Activated CD8-positive, alpha-beta memory T cell treated with anti-CD3 and anti-CD28 coated beads for 1 hour (primary cell): ENCODE measurements at places on chromosomes 5 and 9.

DNA sequence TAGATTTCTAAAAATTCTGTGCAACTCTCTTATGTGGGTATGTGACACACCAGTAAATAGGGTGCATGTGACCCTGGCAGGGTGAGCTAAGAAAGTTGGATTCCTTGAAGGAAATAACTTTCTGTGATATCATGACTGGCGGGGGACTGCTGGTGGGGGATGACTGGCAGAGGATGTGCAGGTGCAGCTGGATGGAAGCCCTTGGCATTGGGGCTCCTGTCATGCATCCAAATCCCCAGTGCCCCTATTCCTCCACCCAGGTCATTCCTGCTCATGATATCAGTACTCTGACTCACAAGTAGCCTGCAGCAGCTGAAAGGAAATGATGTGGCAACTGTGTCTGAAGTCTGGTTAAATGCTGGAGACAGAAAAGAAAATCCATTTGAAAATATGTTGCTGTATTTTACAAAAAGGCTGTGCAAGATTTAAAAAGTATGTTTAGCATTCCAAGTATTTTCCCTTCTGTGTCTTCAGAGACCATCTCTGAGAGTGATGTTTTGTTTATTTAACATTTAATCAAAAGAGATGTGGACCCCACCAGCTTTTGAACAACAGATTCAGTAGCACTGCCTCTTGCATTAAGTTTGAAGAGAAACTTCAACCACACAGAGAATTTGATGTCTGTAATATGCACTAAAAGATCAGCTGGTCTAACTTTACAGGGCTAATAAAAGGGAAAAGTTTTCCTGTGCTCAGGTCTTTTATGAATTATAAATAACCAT, 17.9 kb upstream of the ZSWIM6 start:
- DNase-seq: no peak

GRCh38 chr5:10607666-10608073, 43.8 kb downstream of the ANKRD33B start:
- DNase-seq: no peak

DNA sequence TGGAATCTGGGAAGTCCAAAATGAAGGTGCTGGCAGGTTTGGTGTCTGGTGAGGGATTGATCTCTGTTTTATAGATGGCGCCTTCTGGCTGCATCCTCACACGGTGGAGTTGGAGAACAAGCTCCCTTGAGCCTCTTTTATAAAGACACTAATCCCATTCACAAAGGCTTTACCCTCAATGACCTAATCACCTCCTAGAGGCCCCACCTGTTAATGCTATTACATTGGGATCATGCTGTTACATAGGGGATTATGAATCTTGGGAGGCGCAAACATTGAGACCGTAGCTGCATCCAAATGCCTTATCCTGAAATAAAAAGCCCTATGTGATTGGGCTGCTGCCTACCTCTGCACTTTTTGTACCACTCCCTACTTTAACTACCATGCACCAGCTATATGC, 197.1 kb upstream of the HMHB1 start:
- no peak for DNase-seq

- DNase-seq: no peak
Observed at GRCh38 chr5:20572614-20573013, 584.6 kb upstream of the CDH18 start.

GRCh38 chr5:113199122-113199905, 222.7 kb downstream of the DCP2 start:
- DNase-seq: no peak

GRCh38 chr5:132388244-132389050, 18.9 kb downstream of the SLC22A5 start:
- no peak for DNase-seq

DNA sequence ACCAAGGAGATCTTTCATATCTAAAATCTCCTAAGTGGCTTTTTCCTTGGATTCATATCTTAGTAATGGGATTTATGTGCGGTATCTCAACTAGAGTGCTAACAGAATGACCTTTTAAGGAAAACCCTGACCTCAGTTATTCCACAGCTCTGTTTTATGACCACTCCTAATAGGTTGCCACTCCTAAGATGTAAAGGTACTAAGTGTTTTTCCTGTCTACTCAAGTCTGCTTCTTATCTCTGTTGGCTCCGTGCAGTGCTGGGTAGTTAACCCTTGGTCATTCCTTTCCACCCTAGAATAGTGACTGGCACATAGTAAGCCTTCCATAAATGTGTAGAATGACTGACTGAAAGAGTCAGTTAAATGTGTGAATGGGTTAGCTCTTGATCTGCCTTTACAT, 161.4 kb downstream of the DOCK2 start:
- no peak for DNase-seq

- DNase-seq: no peak
Observed at GRCh38 chr5:14590949-14591348, 9.4 kb downstream of the OTULINL start.

GRCh38 chr5:111783537-111783936, 26.5 kb upstream of the NREP start:
- no peak for DNase-seq

GRCh38 chr5:149262315-149262714, 9.3 kb upstream of the AFAP1L1 start:
- DNase-seq: no peak

DNA sequence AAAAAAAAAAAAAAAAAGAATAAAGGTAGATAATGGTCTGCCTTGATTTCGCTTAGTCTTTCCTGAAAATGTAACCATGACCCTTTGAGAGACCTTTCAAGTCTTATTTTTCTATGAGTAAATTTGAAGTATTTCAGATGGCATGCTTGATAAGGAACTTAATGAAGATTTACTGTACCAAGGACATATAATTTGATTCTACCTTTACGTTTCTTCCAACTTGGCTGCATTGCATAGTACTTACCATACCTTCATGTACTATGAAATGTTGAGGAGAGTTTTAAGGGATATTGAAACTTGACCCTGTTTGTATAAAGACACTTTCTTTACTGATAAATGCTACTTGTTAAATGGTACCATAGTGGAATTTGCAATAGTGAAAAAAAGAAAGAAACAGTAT, 35.0 kb upstream of the SNX24 start:
- DNase-seq: no peak

DNA sequence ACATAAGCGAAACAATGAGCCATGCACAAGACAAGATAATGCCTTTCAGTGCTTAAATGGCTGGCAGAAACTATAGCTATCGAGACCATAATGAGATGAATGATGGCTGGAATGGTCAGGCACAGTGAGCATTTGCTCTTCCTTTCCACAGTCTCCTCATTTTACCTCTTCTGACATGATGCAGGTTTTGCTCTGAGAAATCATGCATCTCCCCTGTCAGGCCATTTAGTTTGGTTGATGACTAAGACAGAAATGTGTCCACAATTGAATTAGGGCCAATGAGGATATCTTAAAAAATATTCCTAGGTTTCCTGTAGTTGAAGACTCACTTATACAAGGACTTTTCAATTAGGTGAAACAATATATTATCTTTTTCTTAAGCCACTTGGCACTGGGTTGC, 475.1 kb downstream of the TMEM232 start:
- no peak for DNase-seq

DNA sequence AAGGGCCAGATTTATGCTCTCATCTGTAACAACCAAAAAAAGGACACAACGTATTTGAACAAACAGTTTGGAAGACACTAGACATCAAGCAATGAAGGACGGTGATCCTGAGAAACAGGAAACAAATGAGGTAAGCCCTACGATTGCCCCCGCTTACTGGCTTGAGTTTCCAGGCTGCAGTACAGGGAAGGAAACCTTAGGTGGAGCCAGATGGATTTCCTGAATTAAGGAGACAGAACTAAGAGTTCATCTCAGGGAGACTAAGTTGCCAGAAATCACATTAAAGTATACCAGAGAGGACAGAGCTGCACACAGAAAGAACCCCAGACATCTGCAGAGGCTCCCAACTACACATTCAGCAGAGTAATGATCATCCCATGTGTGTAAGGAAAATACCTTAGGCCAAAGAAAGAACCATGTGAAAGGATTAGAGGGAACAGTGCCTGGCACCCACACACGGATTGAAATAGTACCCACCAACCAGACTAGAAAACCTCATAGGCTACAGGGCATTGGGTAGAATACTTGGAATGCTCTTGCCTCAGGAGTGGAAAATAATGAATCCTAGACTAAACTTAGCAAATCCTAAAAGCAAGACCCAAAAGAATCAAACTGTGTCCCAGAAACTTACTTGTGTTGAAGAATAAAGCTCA, 99.3 kb upstream of the NIPBL start:
- no peak for DNase-seq

- DNase-seq: no peak
Observed at GRCh38 chr5:95884017-95884325, 61.4 kb upstream of the GLRX start.

DNA sequence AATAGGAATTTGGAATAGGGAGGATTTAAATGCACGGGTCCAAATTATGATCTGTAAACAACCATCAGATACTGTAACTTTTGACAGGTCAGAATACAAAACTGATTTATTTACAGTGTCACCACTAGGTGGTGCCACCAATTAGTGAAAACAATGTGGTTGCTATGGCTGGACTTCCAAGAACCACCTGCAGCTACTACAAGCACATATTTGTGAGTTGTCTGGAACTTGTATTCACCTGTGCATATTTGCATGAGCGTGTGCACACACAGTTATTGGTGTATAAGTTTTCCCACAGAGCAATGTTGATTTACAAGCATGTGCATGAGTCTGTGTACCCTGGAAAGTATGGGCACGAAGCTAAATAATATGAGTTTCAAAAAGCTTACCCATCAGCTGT, 3.0 kb upstream of the HRCT1 start:
- no peak for DNase-seq

DNA sequence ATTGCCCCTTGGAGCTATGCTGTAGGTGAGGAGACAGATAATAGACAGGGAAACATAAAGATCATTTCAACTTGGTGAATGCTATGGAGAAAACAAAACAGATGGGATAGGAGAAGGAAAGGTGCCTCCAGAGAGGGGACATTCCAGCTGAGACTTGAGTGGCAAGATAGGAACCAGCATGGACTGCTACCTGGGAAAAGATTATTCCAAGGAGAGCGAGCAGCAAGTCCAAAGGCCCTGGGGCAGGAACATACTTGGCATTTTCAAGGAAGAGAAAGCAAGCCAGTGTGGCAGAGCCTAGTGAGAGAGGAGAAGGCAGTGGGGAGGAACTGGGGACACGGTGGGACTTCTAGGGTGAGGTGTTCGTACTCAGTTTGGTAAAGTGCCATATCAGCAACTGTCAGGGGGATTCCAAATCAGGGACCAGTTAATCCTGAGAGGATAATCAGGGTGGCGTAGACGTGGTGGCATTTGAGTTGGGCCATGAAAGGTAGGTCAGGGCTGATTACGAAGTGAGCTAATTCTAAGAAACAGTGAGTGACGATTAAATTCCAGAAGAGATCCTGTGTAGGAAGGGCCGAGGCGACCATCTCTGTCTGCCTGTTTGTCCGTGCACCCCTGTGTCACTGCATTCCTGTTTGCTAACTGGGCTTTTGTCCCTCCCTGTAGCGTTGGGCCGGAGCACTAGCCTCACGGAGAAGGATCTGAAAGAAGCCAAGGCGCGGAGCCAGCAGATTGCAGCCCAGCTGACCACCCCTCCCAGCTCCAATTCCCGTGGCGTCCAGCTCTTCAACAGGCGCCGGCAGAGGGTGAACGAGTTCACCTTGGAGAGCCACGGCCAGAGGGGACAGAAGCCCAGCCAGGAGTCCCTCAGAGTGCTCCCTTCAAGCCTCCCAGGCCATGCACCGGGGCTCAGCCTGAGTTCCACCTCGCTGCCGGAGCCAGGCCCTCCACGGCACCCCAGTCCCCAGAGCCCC, 7.1 kb downstream of the SYNPO start:
- DNase-seq: no peak

DNA sequence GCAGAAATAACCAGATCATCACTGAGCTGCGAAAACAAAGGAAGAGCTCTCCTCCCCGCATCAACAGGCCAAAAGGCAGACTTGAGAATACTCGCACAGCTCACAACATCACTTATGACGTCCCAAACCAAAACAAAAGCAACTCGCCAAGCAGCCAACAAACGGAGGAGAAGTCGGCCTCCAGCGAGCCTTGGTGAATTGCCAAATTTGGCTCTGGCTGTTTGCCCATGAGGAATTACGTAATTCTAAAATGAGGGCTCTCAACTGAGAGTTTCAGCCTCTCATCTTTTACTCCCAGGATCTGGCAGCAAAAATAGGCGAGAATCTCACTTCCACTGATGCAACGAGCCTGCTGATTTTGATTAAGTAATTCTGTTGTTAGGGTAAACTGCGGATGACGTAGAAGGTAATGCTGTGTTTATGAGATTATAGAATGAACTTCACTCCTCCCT, 51.7 kb upstream of the SEMA6A start:
- DNase-seq: no peak

GRCh38 chr9:125761676-125762450, 14.7 kb downstream of the PBX3 start:
- DNase-seq: no peak

- no peak for DNase-seq
Observed at GRCh38 chr5:136213919-136214493, 21.0 kb upstream of the SMIM32 start.
